NCI-H1694 treated with DMSO at 0.1 percent for 48 hours (cell line): ENCODE measurements at places on chromosomes 1 and 21.

DNA sequence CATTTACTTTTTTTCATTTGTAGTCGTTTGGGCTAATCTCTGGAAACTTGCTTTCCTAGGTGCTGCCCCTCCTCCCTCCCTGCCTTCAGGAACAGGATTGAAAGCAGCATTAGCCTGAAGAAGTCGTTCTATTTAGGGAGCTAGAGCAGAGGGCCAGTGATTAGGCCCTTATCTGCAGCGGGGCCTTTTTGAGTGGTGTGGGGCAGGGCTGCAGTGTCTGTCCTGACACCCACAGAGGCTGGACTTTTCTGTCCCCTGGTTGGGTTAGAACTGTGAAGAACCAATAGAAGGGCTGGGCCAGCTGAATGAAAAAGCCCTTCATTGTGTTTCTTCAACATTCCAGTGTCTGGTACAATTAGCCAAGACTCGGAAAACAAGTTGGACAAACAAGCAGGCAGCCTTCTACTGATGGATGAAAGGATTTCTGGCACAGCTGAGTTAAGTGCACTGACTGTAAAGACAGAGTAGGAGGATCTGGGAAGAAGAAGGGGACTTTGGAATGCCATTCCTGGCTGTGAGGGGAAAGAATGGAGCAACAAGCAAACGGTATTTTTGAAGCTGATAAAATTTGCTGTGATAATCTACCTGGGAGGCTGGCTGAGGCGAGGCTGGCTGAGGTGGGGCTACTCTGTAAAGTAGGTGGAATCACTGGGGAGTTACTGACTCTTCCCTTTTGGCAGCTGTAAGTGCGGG is 9.7 kb downstream of the MACF1 start:
- no peak for DNase-seq

- DNase-seq, result no peak
Measured at GRCh38 chr1:24424990-24425389, 9.4 kb downstream of the NIPAL3 start.

DNA sequence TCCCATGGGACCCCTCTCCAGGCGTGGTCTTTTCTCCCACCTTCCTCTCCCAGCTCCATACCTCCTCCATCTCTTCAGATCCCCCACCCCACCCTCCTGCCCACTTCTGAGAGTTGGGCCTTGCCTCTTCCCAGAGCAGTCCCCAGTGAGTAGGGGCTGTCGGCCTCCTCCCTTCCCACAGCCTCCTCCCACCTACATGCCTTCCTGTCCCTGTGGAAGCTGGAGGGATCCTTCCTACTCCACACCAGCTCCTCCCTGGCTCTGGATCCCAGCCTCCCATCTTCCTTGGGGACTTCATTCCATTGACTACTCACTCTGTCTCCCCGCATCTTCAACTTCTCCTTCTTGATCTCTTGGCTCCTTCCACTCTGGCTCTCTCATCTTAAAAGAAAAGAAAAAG is 24.9 kb downstream of the KCNQ4 start:
- no peak for DNase-seq

- DNase-seq, result peak; percentile 28
Measured at GRCh38 chr21:15730484-15731242, 881 bp downstream of the USP25 start.

DNA sequence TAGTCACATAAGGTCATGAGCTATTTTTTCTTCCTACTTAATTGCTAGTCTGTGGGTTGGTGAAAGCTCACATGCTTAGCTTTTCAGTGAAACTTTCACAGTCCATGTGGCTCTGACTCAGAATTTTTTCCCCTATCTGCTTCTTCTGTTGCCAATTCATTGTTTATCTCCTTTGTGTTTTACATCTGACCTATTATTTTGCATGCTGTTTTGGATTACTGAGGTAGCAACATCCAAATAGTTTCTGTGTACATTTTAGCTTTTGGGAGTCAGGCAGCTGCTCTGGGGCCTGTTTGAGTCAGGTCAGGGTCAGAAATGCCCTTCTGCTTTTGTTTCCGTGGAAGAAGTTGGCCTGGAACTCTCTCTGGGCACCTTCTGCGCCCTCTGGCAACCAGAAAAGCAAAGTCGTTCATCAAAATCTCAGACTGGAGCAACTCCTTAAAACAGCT is 40.0 kb downstream of the ROR1 start:
- no peak for DNase-seq

- DNase-seq, result peak; percentile 77
Measured at GRCh38 chr1:150210091-150210490, 25.8 kb downstream of the ANP32E start.

DNA sequence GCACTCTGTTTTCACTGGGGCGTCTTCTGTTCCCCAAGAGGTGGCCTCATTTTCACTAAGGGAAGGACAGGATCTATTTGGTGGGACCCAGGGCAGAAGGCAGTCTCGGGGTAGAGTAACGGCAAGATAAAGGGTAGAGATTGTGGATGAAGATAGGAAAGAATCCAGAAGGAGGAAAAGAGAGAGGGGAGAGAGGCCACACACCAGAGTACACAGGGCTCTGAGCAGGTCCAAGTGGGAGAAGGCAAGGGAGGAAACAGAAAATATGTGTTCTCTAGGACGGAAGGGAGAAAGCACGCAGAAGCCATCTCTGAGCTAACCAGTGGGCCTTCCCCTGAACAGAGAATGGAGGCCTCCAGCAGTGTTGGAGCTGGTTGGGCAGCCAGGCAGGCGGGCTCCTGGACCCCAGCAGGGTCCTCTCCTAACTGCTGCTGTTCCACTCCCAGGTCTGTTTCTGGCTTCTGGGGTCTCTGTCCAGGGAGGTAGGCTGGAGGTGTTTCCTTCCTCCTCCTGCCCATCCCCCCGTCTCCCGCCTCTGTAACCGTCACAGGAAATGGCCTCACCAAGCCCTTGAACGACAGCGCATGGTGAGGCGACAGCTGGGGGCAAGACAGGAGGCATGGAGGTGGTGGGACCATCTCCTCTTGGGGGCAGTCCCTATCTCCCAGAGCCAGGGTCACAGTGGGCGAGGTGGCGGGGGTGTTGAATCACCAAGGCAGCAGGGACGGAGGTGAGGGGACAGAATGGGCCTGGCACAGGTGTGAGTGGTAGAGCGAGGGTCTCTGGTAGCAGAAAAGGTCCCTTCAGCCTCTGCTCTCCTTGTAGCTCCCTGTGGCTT is 649 bp downstream of the PTPN7 start:
- DNase-seq, result no peak

DNA sequence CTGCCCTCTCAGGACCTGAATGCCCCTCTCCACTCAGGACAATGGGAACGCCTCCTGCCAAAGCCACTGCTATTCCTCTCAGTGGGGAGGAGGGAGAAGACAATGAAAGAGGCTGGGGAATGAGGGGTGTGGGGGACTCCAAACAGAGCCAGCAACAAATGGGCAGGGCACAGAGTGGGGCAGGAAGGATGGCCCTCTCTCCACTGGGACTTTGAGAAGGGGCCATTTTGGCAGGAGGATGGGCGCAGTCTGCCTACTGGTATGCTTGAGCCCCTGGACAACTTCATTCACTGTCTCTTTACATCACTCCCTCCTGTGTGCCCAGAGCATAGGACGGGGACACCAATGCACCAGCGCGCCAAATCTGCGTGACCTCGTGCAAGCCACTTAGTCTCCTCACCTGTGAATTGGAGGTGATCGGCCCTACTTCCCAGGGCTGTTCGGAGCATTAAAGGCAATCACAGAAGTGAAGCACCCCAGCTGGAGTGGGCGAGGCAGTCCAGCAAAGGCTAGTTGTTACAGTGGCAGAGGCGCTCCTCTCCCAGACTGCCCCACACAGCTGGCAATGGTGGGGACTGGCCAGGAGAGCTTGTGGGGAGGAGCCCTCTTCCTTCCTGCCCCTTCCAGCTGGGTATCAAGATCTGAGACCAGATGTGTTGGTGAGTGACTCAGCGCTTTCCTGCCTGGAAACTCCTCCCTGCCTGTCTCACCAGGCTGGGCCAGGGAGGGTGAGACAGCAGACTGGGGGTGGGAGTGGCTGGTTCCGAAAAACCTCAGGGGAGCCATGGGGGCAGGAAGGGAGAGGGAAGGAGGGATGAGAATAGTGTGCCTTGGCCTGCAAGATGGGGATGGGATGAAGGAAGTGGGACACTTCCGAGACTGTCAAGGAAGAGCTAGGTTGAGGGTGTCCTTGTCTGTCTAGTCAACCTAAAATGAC is 22.4 kb upstream of the SYNC start:
- peak; percentile 11 for DNase-seq

GRCh38 chr1:58047265-58047858 is 499.2 kb downstream of the OMA1 start:
- DNase-seq, result peak; percentile 13

GRCh38 chr1:39652554-39652953 is 13.1 kb upstream of the HEYL start:
- DNase-seq, result no peak

DNA sequence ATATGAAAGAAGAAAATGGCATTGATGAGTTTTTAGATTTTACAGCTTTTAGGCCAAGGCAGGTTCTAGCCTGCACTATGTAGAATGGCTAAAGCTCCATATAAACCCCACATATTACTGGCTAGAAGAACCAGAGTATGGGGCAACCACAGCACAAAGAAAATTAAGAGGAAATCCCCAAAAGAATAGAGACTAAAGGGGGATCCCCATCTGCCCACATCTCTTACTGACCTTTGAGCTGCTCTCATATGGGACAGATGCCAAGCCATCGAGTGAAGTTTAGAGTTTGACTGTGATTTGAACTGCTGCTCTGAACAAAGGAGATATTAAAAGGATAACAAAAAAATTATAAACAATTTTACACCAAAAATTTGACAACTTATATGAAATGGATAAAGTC is 102.2 kb upstream of the HAO2 start:
- DNase-seq, result no peak

DNA sequence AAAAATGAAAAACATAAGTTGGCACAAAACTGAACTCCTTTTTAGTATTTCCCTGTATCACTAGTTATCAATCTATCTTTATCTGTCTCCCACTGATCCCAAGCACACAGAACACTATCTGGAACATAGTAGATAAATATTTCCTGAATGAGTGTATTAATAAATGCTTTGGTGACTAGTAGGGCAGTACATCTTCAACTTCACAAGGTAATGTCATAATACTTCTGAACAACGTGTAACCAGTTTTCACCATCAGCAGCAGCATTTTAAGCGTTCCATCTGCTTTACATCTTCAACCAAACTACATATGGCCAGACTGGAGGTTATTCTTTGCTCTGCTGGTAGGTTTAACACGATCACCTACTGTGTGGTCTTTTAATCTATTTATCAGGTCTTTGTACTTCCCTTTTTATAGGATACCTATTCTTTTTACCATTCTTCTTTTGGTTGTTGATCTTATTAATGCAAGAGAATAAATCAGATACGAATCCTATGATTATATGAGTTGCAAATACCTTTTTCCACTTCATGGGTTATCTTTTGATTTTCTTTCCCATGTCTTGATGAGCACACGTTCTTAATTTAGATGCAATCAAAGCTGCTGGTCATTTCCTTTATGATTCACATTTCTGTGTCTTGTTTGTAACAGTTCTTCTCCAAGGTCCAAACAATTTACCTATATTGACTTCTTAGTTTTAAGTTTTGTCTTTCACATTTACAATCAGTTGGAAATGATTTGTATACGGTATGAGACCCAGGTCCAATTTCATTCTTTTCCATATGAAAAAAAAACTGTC is 16.3 kb downstream of the GPBP1L1 start:
- DNase-seq, result no peak

- DNase-seq, result no peak
Measured at GRCh38 chr1:40389322-40389803, 15.8 kb downstream of the SMAP2 start.
